ENCODE measurements at places on chromosomes 2 and 18.

- no peak for DNase-seq
Observed at GRCh38 chr2:238816291-238816690, 31.6 kb upstream of the TWIST2 start.

DNA sequence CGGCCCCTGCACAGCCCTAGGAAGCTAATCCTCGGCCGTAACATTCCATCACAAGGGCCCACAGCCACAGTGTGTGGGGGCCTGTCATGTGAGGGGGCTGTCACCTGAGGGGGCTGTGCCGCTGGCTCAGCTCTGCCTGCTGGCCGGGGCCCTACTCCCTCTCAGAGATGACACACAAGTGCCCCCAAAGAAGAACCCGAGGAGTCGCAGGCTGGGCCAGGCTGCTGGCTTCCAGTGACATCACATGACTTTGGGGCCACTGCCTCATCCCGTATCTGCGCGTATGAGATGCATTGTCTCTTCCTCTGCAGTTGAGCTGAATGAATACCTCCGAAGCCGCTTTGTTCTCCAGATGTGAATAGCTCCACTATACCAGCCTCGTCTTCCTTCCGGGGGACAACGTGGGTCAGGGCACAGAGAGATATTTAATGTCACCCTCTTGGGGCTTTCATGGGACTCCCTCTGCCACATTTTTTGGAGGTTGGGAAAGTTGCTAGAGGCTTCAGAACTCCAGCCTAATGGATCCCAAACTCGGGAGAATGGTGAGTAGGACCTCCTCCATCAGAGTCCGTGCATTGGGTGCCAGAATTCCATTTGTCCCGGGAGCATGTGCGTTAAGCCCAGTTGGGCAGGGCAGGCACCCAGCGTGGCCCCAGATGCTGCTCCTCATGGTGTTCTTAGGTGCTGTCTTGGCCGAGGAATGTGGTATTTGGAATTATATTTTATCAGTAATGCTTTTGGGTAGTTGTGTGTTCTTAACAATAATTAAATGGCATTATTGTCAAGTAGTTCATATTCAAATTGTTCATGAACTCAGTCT is at the start of gene CNDP1:
Gene CNDP1 (plus strand): TSS at position 351 of the 820 bp plus-strand sequence. CDS start 168 bp downstream, at position 519.
- DNase-seq, result no peak

DNA sequence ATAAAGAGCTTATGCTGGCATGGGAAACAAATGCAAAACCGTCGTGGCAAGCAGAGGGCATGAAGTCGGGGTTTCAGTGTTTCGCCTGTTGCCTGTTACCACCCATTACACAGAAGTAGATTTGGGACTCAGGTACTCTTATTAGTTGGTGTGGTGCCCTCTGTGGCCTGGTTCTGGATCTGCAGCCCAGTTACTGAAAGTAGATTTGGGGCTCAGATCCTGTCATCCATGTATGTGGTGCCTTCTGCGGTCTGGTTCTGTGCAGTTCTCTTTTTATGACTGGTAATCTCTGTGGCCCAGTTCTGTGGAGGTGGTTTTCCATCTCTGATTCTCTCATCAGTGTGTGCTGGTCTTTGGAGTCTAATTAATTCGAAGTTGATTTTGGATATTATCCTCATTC is 45.2 kb downstream of the ADNP2 start:
- no peak for DNase-seq

- no peak for DNase-seq
Observed at GRCh38 chr2:216341121-216341520, 31.2 kb downstream of the MARCHF4 start.

DNA sequence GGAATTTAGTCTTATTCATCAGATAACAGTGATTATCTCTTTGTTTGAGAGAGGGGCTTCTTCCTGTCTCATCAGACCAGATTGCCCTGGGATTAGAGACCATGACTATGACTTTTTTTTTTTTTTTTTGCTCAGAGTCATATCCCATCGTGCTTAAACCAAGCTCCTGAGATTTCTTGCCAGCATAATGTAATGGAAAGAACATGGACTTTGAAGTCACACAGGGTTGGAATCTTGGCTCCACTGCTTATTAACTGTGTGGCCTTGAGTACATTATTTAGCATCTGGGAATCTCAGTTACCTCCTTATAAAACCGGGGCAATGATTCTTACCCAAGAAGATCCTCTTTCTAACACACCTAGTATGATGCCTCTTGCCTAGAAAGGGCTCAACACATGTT is 268.3 kb downstream of the DYSF start:
- DNase-seq, result no peak

- DNase-seq, result no peak
Observed at GRCh38 chr18:48605408-48605845, 66.6 kb downstream of the CTIF start.

- no peak for DNase-seq
Observed at GRCh38 chr2:200189964-200190363, 116.5 kb upstream of the SPATS2L start.

GRCh38 chr2:42854207-42854818 is 61.9 kb upstream of the HAAO start:
- no peak for DNase-seq

GRCh38 chr18:31741097-31741735 is 19.5 kb downstream of the SLC25A52 start:
- DNase-seq, result peak; percentile 20

DNA sequence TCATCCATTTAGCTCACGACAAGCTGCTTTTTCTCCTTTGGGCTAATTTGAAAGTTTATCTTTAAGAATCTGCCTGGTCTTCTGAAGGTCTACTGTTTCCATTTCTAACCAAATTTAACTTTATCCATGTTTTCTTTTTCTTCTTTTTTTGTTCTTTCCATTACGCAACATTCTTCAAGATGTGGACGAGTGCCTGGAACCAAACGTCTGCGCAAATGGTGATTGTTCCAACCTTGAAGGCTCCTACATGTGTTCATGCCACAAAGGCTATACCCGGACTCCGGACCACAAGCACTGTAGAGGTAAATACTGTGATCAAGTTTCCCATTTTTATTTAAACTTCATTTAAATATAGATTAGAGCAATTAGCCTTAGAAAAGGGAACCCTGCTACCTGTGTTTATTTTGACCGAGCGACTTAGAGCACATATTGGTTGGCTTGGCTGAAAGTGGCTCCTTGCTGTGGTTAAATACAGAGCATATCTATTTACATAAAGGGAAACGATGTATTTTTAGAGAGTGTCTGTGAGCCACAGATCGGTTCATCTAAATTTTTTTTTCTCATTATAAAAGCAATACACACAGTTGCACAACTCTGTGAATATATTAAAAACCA is 183.4 kb upstream of the RASGRP3 start:
- DNase-seq, result no peak

- no peak for DNase-seq
Observed at GRCh38 chr2:96214554-96214953, 5.9 kb upstream of the STARD7 start.

GRCh38 chr18:70559446-70559845 is 270.6 kb downstream of the SOCS6 start:
- DNase-seq, result no peak

DNA sequence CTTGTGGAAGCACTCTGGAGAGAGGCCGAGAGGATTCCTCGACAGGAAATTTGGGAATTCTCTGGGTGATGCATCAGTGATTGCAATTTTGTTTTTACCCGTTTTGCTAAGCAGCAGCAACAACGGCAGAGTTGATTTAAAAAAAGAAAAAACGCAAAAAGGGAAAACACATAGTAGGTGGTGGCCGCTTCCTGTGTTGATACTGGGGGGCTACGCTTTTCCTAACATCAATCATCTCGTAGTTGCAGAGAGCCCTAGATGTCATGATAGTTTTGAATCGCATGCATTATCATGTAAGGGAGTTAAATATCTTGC is 271 bp upstream of the RBM43 start:
- DNase-seq, result no peak

DNA sequence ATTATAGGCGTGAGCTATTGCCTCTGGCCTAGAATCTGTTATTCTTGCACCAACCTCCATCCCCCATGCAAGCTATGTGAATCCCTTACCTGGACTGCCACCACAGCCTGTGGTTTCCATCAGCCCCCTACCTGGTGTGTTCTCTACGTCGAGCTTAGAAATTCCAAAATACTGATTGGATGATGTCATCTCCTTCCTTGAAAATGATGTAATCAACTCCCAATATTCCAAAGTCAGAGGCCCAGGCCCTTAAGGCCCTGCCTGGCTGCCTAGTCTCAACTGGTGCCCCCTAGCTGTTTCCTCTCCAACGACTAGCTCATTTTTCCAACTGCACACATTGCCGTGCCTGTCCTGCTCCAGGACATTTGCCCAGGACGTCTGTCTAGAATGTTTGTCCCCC is 41.3 kb upstream of the GBX2 start:
- DNase-seq, result no peak

DNA sequence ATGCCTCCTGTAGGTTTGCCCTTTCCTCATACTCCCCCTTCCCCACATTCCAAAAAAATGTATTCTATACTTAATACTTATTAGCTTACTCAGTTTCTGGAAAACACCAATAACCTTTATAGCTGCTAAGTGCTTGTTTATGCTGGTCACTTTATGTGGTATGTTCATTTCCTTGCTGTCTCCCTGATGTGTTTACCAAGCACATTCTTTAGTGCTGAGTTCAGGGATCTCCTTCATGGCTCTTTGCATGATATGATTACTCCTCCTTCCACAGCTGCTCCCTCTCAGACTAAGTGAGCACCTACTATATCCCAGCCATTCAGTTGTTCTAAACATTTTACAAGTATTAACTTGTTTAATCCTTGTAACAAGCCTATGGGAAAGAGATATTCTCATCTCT is 698.3 kb upstream of the FANCL start:
- no peak for DNase-seq

GRCh38 chr2:159145745-159146354 is 140.7 kb downstream of the WDSUB1 start:
- DNase-seq, result no peak

- DNase-seq, result no peak
Observed at GRCh38 chr2:208529796-208530195, 123.2 kb downstream of the PTH2R start.

- no peak for DNase-seq
Observed at GRCh38 chr2:134217351-134217750, 36.5 kb upstream of the MGAT5 start.

- no peak for DNase-seq
Observed at GRCh38 chr18:46262856-46263255, 158.7 kb downstream of the HAUS1 start.

DNA sequence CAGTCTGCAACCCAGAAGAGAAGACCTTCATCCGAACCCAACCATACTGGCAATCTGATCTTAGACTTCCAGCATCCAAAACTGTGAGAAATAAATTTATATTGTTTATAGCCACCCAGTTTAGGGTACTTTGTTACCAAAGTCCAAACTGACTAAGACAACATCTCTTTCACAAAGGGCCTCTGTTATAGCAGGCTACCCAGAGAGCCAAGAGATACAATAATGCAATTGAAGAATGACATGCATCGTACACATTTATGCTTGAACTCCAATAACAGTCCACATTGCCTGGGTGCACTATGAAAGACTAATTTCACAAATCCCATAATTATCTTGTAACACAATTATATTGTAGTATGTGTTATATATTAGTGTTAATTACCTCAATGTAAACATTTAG is 39.1 kb upstream of the ANKRD44 start:
- no peak for DNase-seq

DNA sequence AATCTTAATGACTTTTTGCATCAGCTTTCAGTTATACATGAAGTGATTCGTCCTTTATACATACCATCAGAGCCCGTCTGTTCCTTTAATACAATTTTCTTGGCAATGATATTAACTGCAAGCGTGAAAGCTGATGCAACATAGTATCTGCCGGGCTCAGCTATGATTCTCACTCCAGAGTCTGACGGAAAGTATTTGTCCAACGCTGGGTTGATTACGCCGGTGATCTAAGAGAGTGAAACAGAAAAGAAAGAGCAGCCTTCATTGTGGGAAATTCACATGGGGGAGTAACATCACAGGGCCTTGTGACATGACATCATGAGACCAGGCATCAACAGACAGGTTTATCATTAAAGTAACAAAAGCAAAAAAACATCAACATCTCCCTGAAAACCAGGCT is 6.2 kb downstream of the ODC1 start:
- no peak for DNase-seq

DNA sequence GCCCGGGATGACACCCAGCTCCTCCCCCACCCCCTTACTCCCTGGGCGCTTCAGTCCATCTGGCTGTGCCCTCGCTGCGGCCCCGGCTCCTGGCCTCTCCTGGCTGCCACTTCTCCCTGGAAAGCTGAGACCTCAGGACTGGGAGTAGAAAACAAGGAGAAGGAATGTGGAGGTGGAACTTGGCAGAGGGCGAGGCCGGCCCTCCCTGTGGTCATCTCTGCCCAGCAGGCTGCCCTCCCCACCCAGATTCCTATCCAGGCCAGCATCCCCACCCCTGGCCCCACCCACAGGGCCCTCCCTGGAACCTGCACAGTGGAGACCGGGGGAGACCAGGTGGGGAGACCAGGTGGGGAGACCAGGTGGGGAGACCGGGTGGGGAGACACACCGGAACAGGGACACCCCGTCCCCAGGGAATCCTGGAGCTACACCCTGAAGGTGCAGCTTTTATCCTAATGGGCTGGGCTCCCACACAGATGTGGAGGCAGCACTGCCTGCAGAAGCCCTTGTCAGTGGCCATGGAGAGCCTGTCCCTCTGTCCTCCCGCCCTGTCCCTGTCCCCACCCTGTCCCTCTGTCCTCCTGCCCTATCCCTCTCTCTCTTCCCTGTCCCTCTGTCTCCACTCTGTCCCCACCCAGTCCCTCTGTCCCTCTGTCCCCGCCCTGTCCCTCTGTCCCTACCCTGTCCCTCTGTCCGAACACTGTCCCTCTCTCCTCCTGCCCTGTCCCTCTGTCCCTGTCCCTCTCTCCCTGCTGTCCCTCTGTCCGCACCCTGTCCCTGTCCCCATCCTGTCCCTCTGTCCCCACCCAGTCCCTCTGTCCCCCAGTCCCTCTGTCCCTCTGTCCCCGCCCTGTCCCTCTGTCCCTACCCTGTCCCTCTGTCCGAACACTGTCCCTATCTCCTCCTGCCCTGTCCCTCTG is 157.1 kb downstream of the PXDN start:
- no peak for DNase-seq

GRCh38 chr2:152157253-152157652 is 18.3 kb downstream of the STAM2 start:
- no peak for DNase-seq

DNA sequence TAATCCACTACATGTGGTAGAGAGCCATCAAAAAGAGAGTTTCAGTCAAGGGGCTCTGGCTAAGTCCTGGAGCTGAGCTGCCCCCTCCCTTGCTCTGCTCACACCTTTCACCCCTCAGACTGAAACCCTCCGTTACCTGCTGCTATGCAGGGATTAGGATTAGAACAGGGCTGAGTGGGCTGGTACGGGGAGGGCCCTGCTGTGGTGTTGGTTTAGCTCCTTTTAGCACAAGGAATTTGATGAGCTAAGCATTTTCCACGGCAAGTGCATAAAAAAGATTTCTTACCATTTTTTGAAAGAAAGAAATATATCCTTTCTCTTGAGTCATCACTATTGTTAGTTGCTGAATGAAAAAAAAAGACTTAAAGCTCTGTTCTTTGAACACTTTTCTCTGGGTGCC is 46.3 kb downstream of the TCF7L1 start:
- DNase-seq, result no peak

DNA sequence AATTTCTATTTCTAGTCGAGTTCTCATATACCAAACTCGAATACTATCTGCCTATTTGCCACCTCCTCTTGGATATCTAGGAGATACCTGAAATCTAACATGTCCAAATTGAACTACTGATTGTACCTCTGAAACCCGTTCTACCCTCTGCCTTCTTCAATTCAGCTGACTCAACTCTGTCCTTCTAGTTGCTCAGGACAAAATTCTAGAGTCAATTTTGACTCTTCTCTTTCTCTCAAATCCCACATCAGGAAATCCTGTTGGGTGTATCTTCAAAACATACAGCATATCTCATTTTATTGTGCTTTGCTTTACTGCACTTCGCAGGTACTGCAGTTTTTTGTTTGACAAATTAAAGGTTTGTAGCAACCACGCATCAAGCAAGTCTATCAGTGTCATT is 137.8 kb downstream of the ZAP70 start:
- DNase-seq, result no peak

All from stimulated activated CD4-positive, alpha-beta T cell treated with anti-CD3 and anti-CD28 coated beads, Interleukin-4, amount 100 ng/mL, for 4 hours (primary cell).